ENCODE measurements at places on chromosomes 16 and 17. TPM values are rescaled to one million over a fixed set of nuclear protein-coding genes. Genes with fewer than 3 reads are reported as not detected.

Gene PLXDC1
- 2.4 TPM for total RNA-seq

- no peak overlapping the region for H3K4me3 ChIP-seq
- no peak overlapping the region for H3K27ac ChIP-seq
- no peak for DNase-seq
- H3K27me3 ChIP-seq: peaks cover 27% of the 10 kb centered on the region
- no peaks in the 10 kb centered on the region for H3K36me3 ChIP-seq
Observed at GRCh38 chr17:63476459-63476853, 405 bp upstream of the ACE start.

GRCh38 chr17:22694362-22695227 is 1002.3 kb downstream of the KCNJ18 start:
- no peaks in the 10 kb centered on the region for H3K27me3 ChIP-seq
- no peak overlapping the region for H3K4me3 ChIP-seq
- H3K27ac ChIP-seq: no peak overlapping the region
- H3K36me3 ChIP-seq: no peaks in the 10 kb centered on the region
- no peaks in the 10 kb centered on the region for H3K4me1 ChIP-seq

Gene SLC16A6
- total RNA-seq: 3.2 TPM

DNA sequence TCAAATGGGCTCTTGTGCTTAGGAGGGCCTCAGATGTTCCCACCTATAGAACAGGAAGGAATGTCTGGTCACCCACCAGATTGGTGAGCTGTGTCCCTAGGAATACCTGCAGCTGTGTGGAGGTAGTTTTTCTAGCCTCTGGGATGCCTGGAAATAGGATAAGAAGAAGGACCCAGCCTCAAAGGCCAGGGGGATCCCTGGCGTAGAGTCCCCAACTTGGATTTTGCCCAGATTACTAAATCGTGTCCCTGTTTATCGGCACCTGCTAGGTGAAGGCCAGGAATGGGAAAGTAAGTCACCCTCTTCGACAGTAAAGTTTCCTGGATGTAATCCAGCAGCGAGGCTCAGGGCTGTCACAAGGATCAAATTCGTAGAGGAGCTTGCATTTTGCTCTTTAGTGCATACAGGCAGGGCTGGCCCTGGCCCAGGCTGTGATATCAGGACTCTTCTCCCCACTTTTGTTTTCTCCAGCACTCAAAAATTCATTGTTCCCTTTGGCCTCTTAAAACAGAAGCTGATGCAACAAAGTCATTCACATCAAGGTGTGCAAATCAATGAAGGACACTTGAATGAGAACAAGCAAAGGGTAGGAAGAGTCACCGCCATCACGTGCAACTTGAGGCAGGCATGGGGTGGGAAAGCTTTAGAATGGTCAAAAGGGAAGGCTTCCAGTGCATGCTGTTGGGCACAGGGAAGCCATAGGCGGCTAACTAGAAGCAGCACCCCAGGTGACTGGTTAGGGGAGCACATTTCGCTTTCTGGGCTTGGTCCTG is 7.5 kb downstream of the SLC13A2 start:
- H3K4me3 ChIP-seq: no peak overlapping the region
- peaks cover 6% of the 10 kb centered on the region for H3K4me1 ChIP-seq
- H3K27ac ChIP-seq: no peak overlapping the region
- no peak for DNase-seq

- peaks cover 22% of the 10 kb centered on the region for H3K4me1 ChIP-seq
- H3K27me3 ChIP-seq: no peaks in the 10 kb centered on the region
- no peak for DNase-seq
- no peak overlapping the region for H3K4me3 ChIP-seq
- peaks cover 28% of the 10 kb centered on the region for H3K36me3 ChIP-seq
Observed at GRCh38 chr17:5561736-5562571, 22.4 kb downstream of the NLRP1 start.

DNA sequence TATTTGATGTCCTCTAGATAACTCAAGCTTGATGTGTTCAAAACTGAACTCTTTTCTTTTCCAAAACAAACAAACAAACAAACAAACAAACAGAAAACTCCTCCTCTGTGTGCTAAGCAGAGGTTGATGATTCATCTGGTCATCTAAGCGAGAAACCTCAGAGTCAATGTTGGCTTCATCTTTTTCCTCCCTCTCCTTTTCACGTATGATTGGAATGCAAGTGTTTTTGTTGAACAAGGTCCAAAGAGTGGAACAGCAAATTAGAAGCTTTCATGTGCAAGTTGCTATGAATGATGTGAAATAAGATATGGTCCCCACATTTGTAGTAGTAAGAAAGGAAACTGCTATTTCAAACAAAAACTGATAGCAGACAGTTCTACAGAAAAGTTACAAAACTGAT is 52.5 kb downstream of the TBX4 start:
- H3K27ac ChIP-seq: no peak overlapping the region
- H3K36me3 ChIP-seq: no peaks in the 10 kb centered on the region
- H3K4me3 ChIP-seq: no peak overlapping the region
- H3K27me3 ChIP-seq: peaks cover 26% of the 10 kb centered on the region
- H3K4me1 ChIP-seq: no peaks in the 10 kb centered on the region

DNA sequence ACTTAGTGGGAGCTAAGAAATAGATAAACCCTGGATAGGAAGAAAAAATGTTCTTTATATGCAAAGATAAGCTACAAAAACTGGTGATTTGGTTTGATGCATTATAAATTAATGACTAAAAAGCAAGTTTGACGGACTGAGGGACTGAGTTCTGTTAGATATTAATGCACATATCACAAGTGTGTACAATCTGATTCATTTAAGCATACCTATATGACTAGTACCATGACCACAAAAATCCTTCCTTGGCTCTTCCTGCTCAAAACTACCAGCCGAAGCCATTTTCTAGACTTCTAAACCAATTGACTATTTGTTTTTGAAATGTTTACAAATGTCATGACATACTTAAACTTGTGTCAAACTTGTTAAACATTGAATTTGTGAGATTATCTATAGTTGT is 374.5 kb upstream of the MON1B start:
- no peaks in the 10 kb centered on the region for H3K36me3 ChIP-seq
- no peaks in the 10 kb centered on the region for H3K27me3 ChIP-seq
- H3K4me3 ChIP-seq: no peak overlapping the region
- no peak overlapping the region for H3K27ac ChIP-seq
- H3K4me1 ChIP-seq: no peaks in the 10 kb centered on the region
- no peak for DNase-seq

Gene NLRC3
- total RNA-seq: 14.9 TPM

DNA sequence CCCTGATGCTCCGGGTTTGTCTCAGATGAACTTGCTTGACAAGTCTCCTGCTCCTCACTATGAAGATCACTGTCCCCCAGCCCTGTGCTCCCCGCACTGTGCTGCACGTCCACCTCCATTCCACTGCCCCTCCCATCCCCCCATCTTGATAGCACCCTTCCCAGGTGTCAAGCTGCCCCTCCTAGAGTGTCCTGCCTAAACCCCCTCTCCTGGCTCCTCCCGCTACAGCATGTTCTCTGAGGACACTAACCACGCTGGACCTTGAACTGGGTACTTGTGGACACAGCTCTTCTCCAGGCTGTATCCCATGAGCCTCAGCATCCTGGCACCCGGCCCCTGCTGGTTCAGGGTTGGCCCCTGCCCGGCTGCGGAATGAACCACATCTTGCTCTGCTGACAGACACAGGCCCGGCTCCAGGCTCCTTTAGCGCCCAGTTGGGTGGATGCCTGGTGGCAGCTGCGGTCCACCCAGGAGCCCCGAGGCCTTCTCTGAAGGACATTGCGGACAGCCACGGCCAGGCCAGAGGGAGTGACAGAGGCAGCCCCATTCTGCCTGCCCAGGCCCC is 18.5 kb downstream of the DEXI start:
- H3K4me3 ChIP-seq: no peak overlapping the region
- no peak for DNase-seq
- peaks cover 28% of the 10 kb centered on the region for H3K36me3 ChIP-seq
- H3K4me1 ChIP-seq: no peaks in the 10 kb centered on the region
- H3K27me3 ChIP-seq: no peaks in the 10 kb centered on the region

GRCh38 chr16:75071621-75072020 is 45.0 kb downstream of the LDHD start:
- no peak overlapping the region for H3K27ac ChIP-seq
- H3K36me3 ChIP-seq: peaks cover 5% of the 10 kb centered on the region
- H3K4me1 ChIP-seq: peaks cover 52% of the 10 kb centered on the region

DNA sequence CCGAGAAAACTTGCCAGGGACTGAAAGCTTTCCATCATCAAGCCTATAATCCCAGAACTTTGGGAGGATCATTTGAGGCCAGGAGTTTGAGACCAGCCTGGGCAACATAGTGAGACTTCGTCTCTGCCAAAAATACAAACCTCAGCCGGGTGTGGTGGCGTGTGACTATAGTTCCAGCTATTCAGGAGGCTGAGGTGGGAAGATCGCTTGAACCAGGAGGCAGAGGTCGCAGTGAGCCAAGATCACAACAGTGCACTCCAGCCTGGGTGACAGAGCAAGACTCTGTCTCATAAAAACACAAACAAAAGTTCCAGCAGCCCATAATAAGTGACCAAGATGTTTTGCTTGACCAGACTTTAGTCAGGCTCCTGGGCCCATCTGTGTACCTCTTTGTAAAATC is 1.9 kb downstream of the MEAK7 start:
- DNase-seq: no peak
- H3K27me3 ChIP-seq: no peaks in the 10 kb centered on the region
- H3K4me3 ChIP-seq: no peak overlapping the region
- H3K36me3 ChIP-seq: no peaks in the 10 kb centered on the region
- H3K4me1 ChIP-seq: peaks cover 27% of the 10 kb centered on the region
- no peak overlapping the region for H3K27ac ChIP-seq

GRCh38 chr17:39195568-39196160 is 1.8 kb downstream of the CACNB1 start:
- DNase-seq: no peak
- H3K27me3 ChIP-seq: no peaks in the 10 kb centered on the region
- H3K36me3 ChIP-seq: peaks cover 14% of the 10 kb centered on the region
- no peak overlapping the region for H3K27ac ChIP-seq
- peak overlapping the region; percentile 98 for H3K4me3 ChIP-seq

Gene KRTAP2-2
- not detected for total RNA-seq

Gene WWP2
- total RNA-seq: 43.3 TPM

Gene KRTAP2-1
- total RNA-seq: not detected

GRCh38 chr16:84314814-84315213 is 20.1 kb downstream of the WFDC1 start:
- no peak overlapping the region for H3K27ac ChIP-seq
- peaks cover 7% of the 10 kb centered on the region for H3K27me3 ChIP-seq
- no peaks in the 10 kb centered on the region for H3K4me1 ChIP-seq
- no peak overlapping the region for H3K4me3 ChIP-seq

DNA sequence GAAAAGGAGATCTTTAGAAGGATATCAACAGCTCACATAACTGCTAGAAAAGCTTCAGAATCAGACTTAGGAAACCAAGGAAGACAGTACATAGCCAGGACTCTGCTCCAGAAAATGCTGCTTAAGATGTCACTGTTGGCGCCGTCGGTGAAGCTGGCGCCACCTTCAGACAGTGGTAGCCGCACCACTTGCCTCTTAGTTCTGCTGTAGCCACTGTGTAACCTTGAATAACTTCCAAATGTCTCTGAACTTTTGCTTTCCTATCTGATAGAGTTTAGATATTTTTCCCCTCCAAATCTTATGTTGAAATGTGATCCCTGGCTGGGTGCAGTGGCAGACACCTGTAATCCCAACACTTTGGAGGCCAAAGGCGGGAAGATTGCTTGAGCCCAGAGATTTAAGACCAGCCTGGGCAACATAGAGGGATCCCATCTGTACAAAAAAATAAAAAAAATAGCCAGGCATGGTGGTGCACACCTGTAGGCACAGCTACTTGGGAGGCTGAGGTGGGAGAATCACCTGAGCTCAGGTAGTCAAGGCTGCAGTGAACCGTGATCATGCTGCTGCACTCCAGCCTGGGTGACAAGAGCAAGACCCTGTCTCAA is 6.3 kb upstream of the USP31 start:
- peak; percentile 25 for DNase-seq
- H3K4me1 ChIP-seq: peaks cover 7% of the 10 kb centered on the region
- H3K36me3 ChIP-seq: no peaks in the 10 kb centered on the region
- H3K4me3 ChIP-seq: no peak overlapping the region

Gene SENP3
- 59.0 TPM for total RNA-seq

GRCh38 chr17:35390663-35391062 is 17.2 kb upstream of the SLFN11 start:
- no peaks in the 10 kb centered on the region for H3K4me1 ChIP-seq
- no peak overlapping the region for H3K27ac ChIP-seq
- H3K4me3 ChIP-seq: no peak overlapping the region
- DNase-seq: no peak
- H3K36me3 ChIP-seq: no peaks in the 10 kb centered on the region

DNA sequence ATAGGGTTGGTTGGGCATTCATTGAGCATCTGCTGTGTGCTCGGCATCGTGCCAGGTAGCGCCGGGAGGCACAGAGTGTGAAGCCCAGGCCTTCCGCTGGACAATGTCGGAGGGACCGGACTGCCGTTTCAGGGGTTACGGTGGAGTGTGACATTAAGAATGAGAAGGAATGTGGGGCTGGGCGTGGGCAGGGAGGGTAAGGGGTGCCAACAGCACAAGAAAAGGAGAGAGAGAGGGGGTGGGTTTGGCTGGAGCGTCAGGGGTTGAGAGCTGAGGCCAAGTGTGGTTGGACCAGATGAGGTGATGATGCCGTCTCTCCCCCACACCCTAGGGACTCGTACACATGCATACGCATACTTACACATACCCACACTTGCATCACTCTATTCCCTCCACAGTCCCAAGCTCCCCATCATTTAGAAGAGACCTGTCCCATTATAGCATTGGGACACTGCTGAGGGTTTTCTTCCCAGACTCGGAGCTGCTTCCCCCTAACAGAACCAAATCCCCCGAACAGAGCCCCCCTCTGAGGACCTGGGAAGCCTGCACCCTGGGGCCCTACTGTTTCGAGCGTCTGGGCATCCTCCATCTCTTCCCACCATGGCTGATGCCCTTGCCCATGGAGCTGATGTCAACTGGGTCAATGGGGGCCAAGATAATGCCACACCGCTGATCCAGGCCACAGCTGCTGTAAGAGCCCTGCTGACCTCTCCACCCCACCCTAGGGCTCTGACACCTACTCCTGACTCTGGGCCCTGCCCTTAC is 3.3 kb upstream of the KCTD11 start:
- no peak overlapping the region for H3K4me3 ChIP-seq
- peaks cover 51% of the 10 kb centered on the region for H3K36me3 ChIP-seq
- DNase-seq: no peak
- peaks cover 39% of the 10 kb centered on the region for H3K4me1 ChIP-seq
- no peak overlapping the region for H3K27ac ChIP-seq
- H3K27me3 ChIP-seq: no peaks in the 10 kb centered on the region

DNA sequence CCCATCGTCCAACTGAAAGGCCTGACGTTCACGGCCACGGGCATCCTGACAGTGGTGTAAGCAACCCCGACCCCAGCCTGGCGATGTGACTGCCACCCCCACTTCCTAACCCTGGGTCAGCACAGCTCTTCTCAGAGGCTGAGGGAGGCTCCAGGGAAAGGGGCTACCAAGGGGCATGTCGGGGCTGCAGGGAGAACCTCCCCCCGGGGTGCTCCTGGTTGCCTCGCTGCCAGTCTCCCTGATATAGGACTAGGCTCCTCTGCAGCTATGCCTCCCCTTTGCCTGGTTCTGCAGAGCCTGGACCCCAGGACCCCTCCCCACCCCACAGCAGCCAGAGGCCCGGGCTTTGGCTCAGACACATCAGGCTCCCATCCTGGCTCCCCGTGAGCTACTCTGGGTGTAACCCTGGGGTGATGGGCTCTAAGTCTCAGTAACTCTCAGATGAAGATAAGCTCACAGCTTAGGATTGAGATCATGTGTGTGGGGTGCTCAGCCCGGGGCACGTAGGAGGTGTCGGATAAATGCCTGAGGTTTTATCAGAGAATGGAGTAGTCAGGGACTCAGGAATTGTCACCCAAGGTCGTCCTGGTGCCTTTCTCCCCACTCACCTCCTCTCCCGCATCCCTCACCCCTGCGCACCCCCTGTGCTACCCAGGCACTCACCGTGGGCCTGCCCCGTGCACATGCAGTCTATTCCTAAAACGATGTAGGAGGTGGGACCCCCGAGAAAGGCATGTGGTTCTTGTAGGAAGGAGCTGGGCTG is 10.6 kb downstream of the ITGAD start:
- H3K27ac ChIP-seq: no peak overlapping the region
- H3K36me3 ChIP-seq: no peaks in the 10 kb centered on the region
- H3K27me3 ChIP-seq: no peaks in the 10 kb centered on the region

Gene CRYBA1
- not detected for total RNA-seq

Measured in activated CD4-positive, alpha-beta T cell treated with anti-CD3 and anti-CD28 coated beads for 36 hours (primary cell).